Stimulated activated CD8-positive, alpha-beta memory T cell treated with anti-CD3 and anti-CD28 coated beads, Interleukin-2, amount 100 ng/mL, for 1 hour (primary cell): ENCODE measurements at places on chromosomes 2 and 18.

DNA sequence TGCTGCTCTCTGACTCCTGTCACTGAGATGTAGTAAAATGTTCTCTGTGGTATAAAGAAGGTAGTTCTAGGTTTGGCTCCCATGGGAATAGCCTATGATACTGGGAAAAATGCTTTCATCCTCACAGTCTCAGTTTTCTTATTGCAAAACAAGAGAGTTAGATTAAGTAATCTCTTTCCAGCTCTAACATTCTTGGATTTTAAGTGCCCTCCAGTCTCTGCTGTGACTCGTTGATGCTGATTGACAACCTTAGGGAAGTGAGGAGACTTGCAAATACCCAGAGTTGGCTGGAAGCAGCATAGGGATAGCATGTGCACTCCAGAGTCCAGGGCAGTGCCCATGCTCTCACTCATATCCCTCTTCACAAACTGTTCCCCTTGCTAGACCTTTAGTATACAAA lies 534.9 kb downstream of the SLC4A3 start:
- no peak for DNase-seq

GRCh38 chr2:76851000-76851399 lies 671.2 kb downstream of the LRRTM4 start:
- DNase-seq, result no peak

DNA sequence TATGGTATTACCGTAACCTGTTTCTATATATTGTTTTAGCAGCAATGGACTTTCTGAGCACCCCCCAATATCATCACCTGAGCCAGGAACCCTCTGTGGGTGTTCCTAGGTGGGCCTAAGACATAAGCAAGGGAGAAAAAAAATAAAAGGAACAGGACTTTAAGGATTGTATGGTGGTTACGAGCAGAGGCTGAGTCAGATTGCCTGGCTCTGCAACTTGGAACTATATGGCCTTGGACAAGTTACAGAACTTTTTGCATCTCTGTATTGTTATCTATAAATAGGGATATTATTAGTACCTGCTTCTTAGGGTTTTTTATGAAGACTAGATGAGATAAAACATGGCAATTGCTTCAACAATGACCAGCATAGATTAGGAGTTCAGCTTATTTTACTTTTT lies 34.9 kb downstream of the MFSD6 start:
- no peak for DNase-seq

GRCh38 chr18:45671321-45671720 lies 52.7 kb upstream of the SLC14A1 start:
- DNase-seq, result no peak

DNA sequence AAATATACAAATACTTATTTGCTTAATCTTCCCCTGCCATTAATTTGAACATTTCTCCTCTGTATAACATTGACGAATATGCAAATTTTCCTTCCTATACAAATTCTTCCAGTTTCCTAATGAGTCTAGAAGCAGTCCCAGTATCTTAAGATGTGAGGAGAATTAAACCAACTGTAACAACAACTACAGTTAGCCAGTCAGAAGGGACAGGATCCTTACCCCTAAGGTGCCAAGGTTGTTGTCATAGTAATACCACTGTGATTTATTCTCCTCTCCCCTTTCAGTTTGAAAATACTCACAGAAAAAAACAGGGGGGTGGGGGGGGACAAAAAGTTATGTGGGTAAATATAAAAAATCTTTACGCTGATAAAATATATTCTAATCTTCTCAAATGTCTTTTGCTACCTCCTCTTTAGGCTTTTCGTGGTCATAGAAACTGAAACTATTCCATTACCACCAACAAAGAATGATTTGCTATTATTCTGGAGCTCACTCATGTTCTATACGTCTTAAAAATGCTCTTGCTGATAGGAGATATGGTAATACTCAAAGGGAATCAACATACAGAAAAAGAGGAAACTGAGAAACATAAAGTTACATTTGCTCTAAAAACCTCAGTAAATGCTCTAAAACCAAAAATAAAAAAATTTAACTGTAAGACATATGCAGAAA lies 107.6 kb downstream of the MEMO1 start:
- no peak for DNase-seq

- DNase-seq, result no peak
Observed at GRCh38 chr2:75596784-75597183, 36.0 kb upstream of the EVA1A start.

DNA sequence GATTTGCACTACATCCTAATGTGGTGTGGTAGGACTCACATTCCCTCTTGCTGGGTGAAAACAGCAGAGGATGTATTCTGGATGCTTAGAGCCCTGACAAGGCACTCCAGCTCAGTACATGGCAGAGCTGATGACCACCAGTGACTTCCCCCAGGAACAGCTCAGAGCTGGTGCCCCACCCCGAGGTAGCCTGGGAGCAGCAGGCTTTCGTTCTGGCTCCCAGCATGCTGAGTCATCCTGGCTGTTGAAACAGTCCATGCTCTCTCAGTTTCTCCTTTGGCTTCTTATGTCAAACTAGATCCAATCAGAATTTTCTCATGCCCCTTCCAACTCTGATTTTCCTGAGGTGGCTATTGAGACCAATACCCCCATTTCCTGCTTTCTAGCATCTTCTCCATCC lies 438.2 kb downstream of the NBAS start:
- no peak for DNase-seq

DNA sequence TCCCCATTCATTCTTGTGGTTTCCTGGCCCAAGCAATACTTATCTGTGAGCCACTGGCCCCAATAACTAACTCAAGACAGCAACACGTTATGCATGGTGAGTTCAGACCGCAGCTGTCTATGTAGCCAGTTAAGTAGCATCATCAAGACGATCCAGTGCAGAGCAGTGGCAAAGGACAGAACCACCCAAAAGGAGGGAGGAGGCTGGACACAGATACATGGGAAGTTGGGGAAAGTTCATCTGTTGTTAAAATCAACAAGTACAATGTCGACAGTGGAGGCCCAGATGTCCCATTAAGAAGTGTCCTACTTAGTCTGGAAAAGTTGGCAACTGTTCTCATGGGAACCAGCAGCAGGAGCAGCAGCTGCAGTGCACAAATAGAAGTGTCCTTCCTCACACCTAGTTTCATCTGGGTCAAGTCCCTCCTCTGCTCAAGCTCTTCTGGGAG lies 106.9 kb upstream of the THOC1 start:
- no peak for DNase-seq

GRCh38 chr18:56120782-56121181 lies 517.6 kb downstream of the TXNL1 start:
- no peak for DNase-seq
